ENCODE measurements at places on chromosomes 12 and 14. TPM values are rescaled to one million over a fixed set of nuclear protein-coding genes. Genes with fewer than 3 reads are reported as not detected.

DBX2 gene
- not detected for total RNA-seq

NEMF gene
- total RNA-seq: 112 TPM

HOXC12 gene
- not detected for total RNA-seq

DNA sequence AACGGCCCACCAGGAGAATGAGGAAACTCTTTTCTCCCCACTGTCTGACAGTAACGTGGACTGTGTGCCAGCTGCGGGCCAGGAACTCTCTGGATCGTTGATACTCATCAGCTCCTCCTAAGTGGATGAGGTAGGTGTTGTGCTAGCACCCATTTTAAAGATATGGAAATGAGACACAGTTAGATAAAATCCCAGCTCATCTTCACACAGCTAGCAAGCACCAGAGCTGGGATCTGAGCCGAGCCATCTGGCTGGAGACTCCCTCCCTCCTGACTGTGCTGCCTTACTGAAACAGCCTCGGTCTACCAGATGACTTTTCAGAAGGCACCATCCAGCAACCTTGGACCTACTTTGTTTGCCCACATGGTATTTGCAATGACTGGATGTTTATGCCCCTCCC, 49.2 kb downstream of the TMEM132D start:
- DNase-seq: no peak

GRCh38 chr14:20332431-20332787, 670 bp downstream of the CCNB1IP1 start:
- DNase-seq: no peak

DNA sequence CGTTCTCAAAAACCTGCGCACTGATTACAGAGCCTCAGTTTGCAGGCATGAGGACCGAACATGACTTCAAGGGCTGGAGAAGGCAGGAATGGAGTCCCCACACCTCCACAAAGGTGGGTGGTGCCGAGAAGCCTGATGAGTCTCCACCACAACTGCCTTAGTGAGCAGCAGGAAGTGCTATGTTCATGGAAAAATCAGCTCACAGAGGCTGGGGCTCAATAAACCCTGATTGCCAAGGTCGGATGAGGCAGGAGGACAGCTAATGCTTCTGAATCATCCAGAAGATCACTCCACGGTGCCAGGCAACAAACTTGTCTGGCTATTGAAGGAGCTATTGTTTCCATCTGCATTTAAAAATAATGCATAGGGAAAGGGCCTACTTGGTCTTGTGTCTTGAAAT, 31.1 kb downstream of the APPL2 start:
- no peak for DNase-seq

GRCh38 chr12:14959916-14960496, 1.4 kb downstream of the ARHGDIB start:
- DNase-seq: no peak

DNA sequence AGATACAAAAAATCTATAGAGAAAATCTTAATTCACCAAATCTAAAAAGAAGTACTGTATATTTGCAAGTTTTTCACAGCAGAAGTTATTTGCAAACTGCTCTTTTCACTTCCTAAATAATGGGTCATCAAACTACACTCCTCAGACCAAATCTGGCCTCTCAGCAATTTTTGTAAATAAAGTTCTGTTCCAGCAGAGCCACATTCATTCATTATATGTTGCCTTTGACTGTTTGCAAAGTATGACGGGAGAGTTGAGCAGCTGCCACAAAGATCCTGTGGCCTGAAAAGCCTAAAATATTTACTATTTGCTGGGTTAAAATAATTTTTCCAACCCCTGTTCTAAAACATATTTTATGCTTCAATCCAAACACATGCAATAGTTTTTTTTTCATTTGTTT, 1222.3 kb upstream of the SEL1L start:
- no peak for DNase-seq

GRCh38 chr12:116415408-116416108, 138.1 kb upstream of the MED13L start:
- no peak for DNase-seq

DNA sequence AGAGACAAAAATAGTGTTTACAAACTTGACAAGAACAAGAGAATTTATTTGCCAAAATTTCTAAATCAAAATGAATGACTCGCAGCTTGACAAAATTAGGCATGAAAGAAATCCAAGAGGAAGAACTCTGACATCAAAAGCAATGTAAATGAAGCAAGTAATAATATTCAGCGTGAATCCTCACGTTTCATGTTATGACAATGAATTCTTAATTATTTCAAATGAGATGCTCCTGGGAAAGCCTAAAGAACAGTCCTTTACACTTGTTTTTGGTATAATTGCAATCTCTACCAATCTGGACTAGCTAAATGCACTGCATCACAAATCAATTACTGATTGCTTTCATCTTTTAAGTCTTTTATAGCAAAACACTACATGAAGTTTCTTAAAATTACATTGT, 29.1 kb downstream of the PIK3C2G start:
- DNase-seq: no peak

GRCh38 chr12:41606468-41607445, 418.6 kb downstream of the PDZRN4 start:
- DNase-seq: no peak

DNA sequence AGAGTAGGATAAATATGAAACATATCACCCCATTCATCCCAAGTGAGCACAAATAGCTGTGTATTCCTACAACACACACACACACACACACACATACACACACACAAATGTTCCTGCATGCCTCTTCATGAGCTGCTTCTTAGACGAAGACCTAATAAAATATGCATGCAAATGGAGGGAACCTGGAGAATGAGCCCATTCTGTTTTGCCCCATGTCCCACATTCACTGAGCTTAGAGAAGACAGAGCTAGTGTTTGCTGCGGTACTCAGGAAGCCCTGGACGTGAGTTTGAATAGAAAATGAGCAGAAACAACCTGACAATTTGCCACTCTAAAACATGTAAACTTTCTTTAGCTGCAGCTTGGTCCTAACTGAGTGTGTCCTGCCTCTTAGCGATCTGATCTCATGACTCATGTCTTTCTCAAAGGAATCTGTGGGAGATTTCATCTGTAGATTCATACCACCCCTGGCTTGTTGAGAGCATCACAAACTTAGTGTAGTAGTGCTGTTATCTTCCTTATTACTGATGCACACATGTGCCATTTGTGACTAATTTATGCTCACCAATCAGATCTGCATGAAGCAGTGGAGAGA, 86.8 kb downstream of the ITPR2 start:
- no peak for DNase-seq

DNA sequence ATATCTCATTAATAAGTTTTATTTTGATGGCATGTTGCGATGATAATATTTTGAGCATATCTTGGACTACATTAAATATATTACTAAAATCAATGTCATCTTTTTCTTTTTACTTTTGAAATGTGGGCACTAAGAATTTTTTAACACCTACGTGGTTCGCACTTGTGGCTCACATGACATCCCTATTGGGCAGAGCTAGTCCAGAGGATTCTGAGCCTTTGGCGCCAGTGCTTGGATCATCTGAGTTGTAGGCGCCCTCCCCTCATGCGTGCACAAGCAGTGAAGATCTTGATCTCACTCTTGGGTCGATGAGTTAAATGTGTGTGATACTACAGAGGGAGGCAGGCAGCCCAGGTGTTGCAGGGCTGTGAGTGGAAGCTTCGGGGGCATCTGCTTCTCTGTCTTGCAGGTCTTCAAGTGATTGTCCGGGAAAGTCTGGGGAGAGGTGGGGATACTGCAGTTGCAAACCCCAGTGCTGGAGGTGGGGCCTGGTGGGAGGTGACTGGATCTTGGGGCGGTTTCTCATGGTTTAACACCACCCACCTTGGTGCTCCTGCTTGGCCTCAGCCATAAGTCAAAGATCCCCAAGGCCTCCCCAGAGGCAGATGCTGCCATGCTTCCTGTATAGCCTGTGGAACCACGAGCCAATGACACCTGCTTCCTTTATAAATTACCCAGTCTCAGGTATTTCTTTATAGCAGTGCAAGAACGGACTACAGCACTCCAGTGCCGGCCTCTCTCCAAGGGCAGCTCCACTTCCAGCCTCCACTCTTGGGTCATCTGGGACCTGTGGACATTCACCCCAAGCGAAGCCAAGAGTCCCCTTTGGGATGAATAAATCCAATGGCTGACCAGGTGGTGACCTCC, 46.1 kb upstream of the PPP2R5C start:
- DNase-seq: no peak

GRCh38 chr12:15546102-15546701, 223.9 kb downstream of the PTPRO start:
- peak; percentile 74 for DNase-seq

Data from CD4-positive, alpha-beta memory T cell (primary cell).